ENCODE measurements at places on chromosomes 2 and 18. TPM values are rescaled to one million over a fixed set of nuclear protein-coding genes. Genes with fewer than 3 reads are reported as not detected.

DNA sequence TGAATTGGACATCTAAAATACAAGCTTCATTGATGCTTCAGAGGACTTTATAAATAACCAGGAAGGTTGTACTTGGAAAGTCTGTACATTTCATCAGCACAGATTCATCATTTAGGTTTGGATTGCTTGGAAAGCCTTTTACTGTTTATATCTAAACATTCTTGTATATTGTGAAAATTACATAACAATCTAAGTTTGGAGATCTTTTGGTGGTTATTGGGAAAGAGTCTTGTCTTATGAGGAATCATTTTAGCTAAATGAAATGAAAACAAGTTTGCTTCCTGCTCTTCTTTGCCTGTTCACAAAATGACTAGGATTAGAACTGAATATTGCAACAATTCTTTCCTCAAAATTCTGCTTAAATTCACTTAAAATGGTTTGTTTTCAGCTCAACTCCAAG lies 79.3 kb downstream of the ABI2 start:
- DNase-seq, result no peak

- no peak for DNase-seq
Observed at GRCh38 chr2:178891959-178892485, 84.8 kb upstream of the TTN start.

GRCh38 chr18:48833701-48834412 lies 116.9 kb downstream of the SMAD7 start:
- no peak for DNase-seq

DNA sequence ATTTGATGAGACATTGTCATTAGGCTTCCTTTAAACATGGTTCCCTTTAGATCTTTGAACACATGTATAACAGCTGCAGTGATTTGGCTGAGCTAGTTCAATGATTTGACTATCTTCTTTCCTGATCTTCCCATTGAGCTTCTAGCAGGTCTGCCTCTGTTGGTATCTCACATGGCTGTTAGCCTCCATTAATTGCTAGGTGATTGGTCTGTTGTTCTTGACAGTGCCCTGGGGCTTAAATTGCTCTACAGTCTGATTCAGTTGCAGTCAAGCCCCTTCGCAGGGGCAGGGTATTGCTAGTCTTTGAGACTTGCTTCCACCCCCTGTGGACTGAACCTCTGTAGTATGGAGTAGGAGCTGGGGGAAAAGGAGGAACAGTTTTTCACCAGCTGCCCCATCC lies 24.1 kb downstream of the SKA1 start:
- no peak for DNase-seq

DNA sequence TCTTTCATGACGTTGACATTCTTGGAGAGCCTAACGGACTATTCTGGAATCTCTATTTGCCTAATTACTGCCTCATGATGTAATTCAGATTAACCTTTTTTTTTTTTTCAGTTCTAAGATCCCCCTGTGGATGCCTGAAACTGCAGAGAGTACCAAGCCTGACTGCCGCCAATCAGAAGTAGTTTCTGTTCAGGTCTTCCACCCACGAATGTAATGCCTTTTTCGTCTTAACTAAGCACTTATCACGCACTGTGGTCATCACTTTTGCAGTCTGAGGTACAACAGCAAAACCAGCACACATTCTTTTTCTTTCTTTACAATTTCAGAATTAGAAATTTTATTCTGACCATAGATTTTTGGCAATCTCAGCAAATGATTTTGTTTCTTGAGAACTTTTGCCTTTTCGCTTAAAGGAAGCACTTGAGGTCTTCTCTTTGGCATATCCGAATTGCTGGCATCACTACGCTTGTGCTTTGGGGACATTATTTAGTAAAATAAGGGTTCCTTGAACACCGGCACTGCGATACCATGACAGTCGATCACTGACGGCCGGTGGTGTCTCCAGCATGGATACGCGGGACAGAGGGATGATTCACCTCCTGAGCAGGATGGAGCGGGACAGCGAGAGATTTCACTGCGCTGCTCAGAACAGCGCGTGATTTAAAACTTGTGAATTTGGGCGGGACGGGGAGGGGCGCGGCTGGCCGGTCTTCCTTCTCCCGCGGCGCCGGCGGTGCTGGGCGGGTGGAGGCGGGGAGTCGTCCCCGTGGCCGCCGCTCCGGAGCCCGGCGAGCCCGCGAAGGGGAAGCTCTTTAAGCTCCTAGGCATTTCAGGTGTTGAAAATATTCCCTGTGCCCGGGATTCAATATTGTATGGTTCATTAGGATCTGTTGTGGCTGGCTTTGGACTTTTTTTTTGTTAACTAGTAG lies 32.0 kb upstream of the GPR55 start:
- peak; percentile 78 for DNase-seq

DNA sequence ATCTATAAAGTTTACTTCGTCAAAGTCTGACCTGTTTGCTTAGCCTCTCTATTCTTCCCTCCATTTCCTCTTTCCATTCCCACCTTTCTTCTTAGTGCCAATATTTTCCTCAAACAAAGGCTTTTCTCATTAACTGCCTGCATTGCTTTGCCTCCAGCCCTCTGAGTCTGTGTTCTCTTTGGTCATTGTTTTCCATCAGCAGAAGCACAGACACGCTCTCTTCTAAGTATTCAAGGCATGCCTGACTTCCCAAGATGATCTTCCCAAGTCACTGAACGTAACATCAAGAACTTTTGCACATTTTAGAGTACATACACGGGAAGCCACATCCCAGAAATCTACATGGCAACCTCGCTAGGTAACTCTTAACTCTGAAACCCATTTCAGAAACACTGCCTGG lies 32.6 kb upstream of the ANXA4 start:
- no peak for DNase-seq

GRCh38 chr2:5021136-5021535 lies 671.0 kb upstream of the SOX11 start:
- no peak for DNase-seq

- DNase-seq, result no peak
Observed at GRCh38 chr2:197839856-197840255, 35.5 kb downstream of the PLCL1 start.

DNA sequence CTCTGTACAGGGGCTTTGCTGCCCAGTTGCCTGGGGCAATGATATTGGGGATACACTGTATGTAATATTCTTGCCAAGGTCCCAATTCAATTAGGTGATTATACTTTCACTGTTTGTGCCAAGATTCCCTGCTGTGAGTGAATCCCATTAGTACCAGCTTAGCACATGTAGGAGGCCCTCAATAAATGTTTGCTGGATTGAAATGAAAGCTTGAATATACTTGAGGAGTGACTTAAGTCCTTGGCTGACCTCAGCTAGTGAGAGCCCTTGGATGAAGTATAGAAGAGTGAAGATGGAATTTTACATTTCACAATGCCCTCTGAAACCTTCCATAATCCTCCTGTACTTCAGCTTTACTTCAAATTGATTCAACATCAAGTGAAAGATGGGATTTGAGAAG lies 102.9 kb downstream of the GATA6 start:
- no peak for DNase-seq

GRCh38 chr2:25441353-25441752 lies 99.6 kb upstream of the DNMT3A start:
- no peak for DNase-seq

GRCh38 chr2:16661936-16662839 lies 3.4 kb downstream of the CYRIA start:
- DNase-seq, result peak; percentile 35

DNA sequence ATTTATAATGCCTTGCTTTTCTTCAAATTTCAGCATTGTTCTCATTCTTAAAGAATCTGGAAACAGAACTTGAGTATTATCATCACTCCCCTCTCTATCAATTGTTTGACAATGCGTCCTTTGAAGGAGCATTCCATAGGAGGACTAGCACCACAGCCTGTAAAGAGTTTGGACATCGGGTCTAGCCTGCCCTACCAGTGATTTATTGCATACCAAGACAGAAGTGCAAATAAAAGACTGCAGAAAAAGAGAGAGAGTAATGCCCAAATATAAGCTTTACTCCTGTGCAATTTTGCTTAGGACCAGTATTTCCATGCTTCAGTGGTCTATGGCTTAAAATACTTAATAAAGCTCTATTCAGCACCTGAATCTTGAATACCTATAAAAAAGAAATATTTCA lies 55.4 kb upstream of the MAP2 start:
- no peak for DNase-seq

DNA sequence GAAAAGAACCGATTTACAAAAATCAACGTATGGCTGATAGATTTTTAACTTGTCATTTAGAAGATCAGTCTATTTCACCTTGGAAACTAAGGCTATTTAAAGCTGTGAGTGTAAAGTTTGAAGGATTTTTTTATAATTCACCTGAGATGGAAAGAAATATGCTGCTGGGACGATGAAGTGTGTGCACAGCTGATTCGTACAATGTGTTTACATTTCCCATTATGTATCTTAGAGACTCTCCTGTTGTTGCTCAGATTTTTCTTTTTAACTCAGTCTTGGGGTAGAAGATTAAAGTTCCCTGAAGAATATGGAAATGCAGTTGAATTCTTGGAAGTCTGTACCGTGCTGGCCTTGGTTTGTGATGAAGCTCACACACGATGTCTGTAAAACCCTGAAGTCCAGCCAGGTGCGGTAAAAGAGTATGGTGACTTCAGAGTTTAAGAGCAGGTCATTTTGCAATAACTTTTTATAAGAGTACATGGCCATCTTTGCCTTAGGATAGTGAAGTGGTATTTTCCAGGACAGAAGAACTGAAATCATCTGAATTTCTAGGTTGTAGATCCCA lies 250.1 kb downstream of the PRKCE start:
- no peak for DNase-seq

- no peak for DNase-seq
Observed at GRCh38 chr2:75570948-75571729, 10.4 kb upstream of the EVA1A start.

GRCh38 chr2:165833156-165833555 lies 39.1 kb upstream of the GALNT3 start:
- DNase-seq, result no peak

- DNase-seq, result no peak
Observed at GRCh38 chr2:12261986-12262680, 454.6 kb upstream of the TRIB2 start.

DNA sequence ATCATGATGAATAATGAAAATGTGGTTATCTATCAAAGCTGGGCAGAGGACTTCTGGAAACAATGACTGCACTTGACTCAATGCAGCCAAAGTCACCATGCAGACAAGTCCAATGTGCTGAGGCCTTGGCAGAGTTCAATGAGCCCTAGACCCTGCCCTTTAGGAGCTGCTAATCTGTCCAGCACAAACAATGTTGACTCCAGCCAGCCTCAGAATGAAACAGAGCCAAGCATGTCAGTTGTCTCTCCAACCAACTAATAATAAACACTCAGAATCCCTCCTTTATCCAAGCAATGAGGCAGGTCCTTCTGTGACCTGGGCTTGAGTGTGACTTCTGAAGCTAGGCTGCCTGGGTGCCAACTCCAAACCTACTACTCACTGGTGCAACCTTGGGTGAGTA lies 270.6 kb downstream of the BCL11A start:
- DNase-seq, result no peak

DNA sequence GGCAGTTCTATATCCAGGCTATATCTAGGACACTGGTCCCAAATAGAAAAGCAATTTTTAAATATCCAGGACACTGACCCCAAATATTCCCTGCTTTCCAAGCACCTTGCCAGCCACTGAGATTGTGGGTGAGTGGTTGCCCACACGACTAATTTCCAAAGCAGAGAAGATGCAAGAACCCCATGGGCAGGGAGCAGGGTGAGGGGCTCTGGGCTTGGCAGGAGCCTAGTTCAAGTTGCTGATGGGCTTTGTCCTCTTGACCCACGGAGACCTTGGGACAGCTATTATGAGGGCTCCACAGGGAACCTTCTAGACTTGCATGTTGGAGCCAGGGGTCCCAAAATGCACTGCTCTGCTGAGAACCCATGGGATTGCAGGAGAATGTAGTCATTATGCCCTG lies 146.0 kb upstream of the SMAD2 start:
- DNase-seq, result no peak

DNA sequence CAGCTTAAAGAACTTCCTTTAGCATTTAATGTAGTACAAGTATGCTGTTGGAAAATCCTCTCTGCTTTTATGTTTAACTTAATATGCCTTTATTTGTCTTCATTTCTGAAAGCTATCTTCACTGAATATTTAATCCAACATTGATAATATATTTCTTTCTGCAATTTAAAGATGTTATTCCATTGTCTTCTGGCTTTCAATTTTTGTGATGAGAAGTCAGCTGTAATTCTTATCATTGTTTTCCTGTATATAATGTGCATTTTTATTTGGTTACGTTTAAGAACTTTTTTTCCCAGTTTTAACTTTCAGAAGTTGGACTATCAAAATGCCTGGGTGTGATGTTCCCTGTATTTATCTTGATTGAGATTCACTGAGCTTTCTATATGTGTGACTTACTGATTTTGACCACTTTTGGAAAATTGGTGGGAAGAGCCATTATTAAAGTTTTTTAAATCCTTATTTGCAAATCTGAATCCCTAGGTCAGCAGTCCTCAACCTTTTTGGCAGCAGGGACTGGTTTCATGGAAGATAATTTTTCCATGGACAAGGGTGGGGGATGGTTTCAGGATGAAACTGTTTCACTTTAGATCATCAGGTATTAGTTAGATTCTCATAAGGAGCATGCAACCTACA lies 241.0 kb downstream of the TNS1 start:
- DNase-seq, result no peak

DNA sequence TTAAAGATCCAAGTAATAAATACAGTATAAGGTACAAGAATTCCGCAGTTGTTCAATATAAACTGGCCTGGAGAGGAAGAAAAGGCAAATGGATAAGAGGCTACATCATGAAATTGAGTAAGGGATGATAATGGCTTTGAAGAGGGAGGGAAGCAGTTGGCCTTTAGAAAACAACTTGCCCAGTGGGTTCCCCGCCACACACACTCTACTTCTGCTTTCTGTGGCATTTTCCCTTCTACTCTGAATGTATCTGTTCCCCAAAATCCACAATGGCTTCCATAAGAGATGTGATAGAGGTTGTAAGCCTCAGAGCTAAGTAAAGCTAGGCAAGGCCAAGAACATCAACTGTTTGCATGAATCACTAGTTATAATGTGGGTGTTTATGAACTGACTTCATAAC lies 221.3 kb downstream of the MBD2 start:
- no peak for DNase-seq

DNA sequence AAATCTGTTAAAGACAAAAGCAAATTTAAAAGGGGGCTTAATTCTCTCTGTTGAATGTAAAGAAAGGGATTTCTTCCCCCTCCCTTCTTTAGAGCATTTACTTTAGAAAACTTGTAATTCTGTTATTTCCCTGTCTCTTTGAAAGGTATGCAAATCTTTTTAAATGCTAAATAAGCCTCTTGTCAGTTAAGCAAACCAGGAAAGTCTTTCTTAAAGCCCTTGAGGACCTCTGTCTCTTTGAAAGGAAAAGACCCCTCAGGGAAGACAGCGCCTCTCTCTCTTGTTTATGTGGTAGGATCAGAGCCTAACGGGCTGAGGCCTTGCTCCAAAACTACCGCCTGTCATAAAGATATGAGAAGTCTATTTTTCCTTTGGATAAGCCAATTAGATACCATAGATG lies 139.9 kb upstream of the CDH7 start:
- DNase-seq, result no peak

The AKAIN1 gene
- total RNA-seq, result not detected

The CYS1 gene
- total RNA-seq, result 2.5 TPM

The TEX44 gene
- total RNA-seq, result not detected

The B3GNT7 gene
- 258 TPM for total RNA-seq

The CCDC102B gene
- 1.7 TPM for total RNA-seq

The NLRC4 gene
- 0.74 TPM for total RNA-seq

The CEBPZ gene
- 43.6 TPM for total RNA-seq

The TGFBRAP1 gene
- 14.2 TPM for total RNA-seq

Data from colonic mucosa (tissue), 4 donors.